Right ventricle myocardium inferior (tissue), 1 donor: ENCODE measurements at places on chromosomes 1 and 21. TPM values are rescaled to one million over a fixed set of nuclear protein-coding genes. Genes with fewer than 3 reads are reported as not detected.

DNA sequence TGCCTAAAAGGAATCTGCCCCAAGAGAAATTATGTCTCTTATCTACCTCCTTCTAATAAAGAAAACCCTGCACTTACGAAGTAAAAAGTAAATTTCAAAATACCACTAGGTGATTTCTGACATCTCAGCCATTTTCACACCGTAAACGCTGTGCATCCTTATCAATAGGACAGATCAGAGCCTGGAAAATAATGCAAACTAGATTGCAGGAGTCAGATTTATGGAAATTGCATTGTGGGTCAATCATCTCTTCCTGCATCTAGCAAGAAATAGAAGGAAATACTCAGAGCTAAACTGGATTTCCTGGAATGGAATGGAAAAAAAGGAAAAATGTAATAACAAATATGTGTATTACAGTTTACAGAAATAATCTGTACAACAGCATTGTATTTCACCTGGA, 114.3 kb upstream of the PLPPR4 start:
- no peak for DNase-seq

Gene RHD
- not detected for total RNA-seq

Gene HEYL
- 19.8 TPM for total RNA-seq

Gene ZNF683
- 0.14 TPM for total RNA-seq

DNA sequence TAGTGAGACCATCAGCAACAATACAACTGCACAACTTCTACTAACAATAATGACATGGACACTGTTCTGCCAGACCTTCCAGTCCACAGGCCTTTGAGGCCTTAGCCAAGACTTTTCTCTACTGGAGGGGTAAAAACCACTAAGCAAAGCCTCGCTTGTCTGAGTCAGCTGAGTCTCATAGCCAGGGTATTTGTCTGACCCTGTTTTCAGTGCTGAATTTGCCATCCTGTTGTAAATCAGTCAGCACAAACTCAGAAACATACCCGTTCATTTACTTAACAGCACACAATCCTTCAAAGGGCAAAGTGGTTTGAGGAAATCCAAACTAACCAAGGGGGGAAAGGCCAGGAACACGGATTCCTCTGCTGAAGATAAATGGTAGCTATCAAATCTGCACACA, 537.8 kb downstream of the SMYD3 start:
- no peak for DNase-seq

Gene RAB25
- not detected for total RNA-seq

GRCh38 chr1:42658877-42659337, 684 bp downstream of the PPIH start:
- no peak for DNase-seq
